Amygdala (tissue), 56 donors: ENCODE measurements at places on chromosomes 16 and 17.
A peak's percentile ranks its signal among the peaks of the same experiment; 100 is the strongest.

DNA sequence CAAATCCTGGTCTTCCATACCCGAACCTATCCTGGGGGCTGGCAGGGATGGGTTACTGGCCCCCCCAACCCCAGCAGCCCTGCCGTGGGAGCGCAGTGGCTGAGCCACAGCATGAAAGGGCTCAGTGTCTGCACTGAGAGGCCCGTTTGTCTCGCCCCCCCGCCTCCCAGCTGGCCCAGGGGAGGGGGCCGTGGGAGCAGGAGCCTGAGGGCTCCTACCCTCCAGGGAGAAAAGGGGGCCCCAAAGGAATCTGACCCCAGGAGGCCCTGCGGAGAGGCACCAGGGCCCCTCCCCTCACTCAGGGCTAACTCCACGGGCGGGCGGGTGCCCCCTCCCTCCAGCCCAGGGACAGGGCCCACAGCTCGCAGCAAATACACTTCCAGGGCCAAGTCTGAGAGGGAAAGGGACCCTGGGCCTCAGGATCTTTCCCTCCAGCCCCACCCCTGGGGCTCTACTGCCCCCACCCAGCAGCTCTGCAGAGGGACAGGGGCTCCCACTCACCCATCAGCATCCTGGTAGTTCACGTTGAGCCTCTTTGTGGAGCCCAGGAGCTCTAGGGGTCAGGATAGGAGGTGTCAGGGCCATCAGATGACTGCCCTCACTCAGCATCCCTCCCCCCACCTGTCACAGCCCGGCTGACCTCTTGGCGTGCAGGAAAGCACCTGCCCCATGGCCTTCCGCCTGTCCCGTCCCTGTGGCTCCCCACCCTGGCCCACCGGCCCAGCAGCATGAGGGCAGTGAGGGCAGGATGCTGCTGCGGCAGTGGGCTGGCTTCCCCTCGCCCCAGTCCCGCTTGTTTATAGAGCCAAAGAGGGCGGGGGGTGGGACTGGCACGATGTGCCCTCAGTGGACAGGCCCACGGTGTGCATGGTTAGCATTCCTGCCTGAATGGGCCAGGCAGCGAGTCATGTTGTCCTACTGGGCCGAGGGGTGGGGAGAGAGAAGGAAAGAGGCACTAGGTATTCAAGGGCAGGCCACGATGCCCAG lies 7.3 kb downstream of the CASKIN2 start:
- peak; percentile 88 for DNase-seq

GRCh38 chr17:62746941-62747340 lies 61.2 kb downstream of the MARCHF10 start:
- no peak for DNase-seq

GRCh38 chr16:29310852-29311314 lies 95.6 kb downstream of the NPIPB11 start:
- DNase-seq, result no peak

- no peak for DNase-seq
These were observed 7.9 kb downstream of the SEPTIN12 start for GRCh38 chr16:4780235-4780634.

DNA sequence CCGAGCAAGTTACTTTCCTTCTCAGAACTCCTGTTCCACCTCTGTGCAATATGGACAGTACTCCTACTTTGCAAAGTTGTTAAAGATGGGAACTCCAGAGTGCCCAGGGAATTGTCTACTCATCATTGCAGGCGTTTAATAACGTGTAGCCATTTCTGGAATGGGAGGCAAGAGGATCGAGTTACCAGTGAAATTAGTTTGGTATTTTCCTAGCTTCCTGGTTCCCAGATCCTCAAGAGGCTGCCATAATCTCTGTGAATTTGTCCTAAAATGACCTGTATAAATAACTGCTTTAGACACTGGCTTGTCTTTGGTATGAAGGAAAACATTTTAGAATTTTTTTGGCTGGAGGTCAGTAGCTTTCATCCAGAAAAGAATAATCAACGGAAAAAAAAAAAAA lies 27.7 kb downstream of the WWOX start:
- no peak for DNase-seq

- DNase-seq, result no peak
These were observed 55.5 kb downstream of the HS3ST4 start for GRCh38 chr16:25747160-25747758.

- no peak for DNase-seq
These were observed 30.4 kb upstream of the SBK1 start for GRCh38 chr16:28261942-28262341.

DNA sequence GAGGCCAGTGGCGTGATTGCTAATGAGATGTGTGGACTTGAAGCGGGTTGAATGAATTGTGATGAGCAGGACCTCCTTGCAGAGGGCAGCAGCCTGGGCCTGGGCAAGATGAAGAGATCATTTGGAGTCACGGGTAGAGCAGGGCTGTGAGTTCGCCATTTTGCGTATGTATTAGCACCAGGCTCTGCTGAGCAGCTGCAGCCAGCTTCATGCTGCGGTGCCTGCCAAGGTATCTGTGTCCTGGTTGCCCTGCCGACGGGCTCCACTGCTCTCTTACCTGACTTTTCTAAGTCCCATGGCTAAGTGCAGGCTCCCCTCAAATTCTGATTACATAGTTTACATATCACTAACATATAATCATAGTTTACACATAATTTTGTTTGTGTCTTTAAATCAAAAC lies 295.7 kb downstream of the SNX29 start:
- DNase-seq, result no peak

- no peak for DNase-seq
These were observed 455.2 kb upstream of the DYNLRB2 start for GRCh38 chr16:80085606-80086005.

- DNase-seq, result no peak
These were observed 2.6 kb downstream of the SNX20 start for GRCh38 chr16:50678531-50678930.

DNA sequence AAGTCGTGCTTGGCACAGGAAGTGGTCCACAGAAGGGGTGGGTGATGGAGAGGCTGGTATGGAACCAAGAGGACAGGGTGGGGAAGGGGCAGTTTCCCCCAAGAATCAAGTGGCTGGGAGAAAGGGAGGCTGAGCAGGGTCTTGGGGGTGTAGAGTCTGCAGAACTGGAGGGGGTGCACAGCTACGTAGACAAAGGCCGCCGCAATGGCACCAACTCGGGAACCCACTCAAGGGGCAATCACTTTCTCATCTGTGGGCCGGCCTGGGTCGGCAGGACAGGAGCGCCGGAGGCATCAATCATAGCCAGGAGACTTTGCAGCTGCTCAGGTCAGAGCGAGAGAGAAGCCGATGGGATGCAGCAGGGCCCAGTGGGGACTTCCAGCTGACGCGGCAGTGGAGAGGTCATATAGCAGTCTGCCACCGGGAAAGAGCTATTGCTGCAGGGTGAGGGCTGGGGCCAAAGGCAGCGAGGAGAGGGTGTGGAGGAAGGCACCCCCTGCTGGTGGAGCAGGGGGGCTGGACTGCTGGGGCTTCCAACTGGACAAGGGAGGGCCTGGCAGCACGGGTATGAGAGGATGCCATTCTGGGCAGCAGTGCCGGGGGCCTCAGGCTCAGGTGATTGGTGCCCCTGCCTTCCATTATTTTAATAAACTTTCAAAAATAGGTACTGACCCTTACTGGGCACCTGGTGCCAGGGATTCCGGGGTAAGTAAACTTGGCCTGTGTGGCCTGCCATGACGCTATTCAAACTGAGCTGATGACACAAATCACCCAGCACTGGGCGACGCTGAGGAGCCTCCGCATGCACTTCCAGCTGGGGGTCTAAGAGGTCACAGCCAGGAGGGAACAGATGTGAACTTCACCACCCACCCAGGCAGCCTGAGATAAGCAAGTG lies 52.5 kb upstream of the MTSS2 start:
- no peak for DNase-seq

- no peak for DNase-seq
These were observed 7.4 kb downstream of the FAM171A2 start for GRCh38 chr17:44356241-44356640.

GRCh38 chr17:53141280-53141679 lies 681.4 kb upstream of the KIF2B start:
- no peak for DNase-seq

GRCh38 chr16:85123891-85124635 lies 11.8 kb upstream of the CIBAR2 start:
- DNase-seq, result peak; percentile 75

GRCh38 chr17:2081564-2081963 lies 26.7 kb downstream of the HIC1 start:
- no peak for DNase-seq

DNA sequence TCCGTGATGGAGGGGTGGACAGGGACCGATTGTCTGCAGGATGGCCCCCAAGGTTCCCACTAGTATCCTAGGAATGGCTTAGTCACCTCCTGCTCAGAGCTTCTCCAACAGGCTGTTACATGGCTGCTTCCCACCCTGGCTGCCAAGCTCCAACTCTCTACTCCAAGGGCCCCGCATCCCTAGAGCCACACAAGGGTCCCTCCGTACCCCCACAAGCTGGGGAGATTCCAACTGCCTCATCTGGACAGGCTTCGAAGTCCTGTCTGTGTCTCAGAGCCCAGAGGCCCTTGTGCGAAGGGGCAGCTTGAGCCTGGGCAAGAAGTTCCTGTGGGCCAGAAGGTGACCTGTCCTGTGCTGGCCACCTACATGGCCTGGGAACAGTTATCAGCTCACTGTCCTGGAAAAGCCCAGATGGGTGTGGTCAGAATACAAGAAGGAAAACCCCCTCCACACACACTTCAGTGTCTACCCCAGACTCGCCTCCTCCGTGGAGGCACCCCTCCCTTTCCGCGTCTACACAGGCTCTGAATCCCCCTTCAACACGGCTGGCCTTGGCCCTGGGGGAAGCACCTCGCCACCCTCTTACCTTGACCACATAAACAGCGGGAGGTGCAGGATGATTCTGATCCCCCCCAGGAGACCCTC lies 586 bp downstream of the MEAK7 start:
- no peak for DNase-seq

DNA sequence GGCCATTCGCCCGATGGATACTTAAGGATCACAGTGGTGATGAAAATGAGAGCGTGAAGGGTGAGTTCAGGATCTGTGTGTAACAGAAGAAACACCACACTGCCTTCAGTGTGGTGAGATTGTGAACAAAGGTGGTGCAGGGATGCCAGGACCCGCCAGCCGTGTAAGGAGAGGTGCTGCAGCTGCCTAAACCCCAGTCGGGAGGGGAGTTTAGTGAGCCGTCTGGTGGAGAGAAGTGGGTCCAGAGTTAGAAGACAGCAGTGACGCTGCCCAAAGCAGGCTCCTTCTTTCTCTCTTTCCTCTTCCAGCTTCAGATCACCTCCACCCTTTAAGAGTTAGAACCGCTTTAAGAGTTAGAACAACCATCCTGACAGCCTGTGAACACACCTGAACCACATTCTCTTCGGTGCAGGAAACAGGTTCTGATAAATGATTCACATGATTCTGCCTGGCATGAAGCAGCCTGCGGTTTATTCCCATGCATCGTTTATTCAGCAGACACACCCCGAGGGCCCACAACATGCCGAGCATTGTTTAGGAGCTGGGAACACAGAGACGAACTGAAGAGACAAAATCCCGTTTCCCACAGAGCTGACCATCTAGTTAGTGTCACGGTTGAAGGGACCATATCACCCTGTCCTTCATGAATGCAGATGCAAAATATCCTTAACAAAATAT lies 84.0 kb upstream of the DNAH17 start:
- DNase-seq, result no peak

GRCh38 chr17:57507828-57508227 lies 237.3 kb downstream of the CCDC182 start:
- no peak for DNase-seq

DNA sequence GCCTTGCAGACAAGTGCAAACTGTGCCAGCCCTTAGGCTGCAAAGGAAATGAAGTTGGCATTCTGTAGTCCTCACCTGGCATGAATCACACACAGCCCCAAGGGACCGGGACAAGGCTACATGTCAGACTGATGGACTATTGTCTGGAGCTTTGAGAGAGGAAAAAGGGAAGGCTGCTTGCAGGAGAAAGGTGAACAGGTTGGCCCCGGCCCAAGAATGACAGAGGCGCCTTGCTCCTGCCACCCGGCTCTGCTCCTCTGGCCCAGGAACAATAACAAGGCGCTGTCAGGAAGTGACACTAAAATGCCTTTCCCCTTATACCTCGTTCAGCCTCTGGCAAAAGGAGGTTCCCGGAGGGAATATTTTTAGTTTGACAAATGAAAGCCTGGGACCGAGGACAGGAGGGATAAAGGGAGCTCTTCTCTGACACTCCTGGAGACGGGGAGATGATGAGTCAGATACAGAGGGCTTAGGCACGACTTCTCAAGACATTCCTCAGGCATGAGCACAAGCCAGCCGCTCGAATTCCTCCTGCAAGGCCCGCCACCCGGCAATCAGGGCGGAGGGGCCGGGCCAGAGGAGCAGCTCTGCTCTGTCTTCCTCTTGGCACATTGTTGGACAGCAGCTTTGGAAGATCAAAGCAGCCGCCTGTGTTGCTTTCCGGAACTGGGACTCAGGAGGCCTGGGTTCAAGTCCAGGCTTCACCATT lies 105.8 kb downstream of the NOG start:
- DNase-seq, result no peak

DNA sequence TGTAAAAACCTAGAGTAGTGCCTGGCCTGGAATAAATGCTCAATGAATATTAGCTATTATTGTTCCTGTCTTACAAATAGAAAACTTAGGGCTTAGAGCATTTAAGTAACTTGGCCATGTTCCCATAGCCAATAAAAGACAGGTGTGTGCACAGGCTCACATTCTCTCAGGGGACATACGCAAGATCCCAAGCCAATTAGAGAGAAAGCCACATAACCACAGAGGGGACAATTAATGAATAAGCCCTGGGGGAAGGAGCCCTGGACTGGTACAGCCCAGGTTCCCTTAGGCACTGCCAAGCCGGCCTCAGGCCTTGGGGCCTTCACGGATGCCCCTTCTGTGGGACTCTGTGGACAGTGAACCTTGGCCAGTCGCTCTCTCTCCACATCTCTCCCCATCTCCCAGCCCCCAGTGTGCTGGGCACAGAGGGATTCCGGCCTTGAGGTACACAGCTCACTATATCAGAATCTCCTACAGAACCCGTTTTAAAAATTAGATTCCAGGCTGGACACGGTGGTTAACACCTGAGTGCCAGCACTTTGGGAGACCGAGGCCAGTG lies 27.3 kb upstream of the ABCC12 start:
- no peak for DNase-seq

- DNase-seq, result peak; percentile 93
These were observed at the start of the genes ATP5PD and KCTD2 for GRCh38 chr17:75046407-75047289. Gene ATP5PD (minus strand): TSS chr17:75046969. CDS start chr17:75042650, 4,319 bp downstream. Gene KCTD2 (plus strand): TSS chr17:75047225. CDS start chr17:75047251, 26 bp downstream.

- DNase-seq, result no peak
These were observed 22.8 kb downstream of the ENGASE start for GRCh38 chr17:79097226-79098055.

DNA sequence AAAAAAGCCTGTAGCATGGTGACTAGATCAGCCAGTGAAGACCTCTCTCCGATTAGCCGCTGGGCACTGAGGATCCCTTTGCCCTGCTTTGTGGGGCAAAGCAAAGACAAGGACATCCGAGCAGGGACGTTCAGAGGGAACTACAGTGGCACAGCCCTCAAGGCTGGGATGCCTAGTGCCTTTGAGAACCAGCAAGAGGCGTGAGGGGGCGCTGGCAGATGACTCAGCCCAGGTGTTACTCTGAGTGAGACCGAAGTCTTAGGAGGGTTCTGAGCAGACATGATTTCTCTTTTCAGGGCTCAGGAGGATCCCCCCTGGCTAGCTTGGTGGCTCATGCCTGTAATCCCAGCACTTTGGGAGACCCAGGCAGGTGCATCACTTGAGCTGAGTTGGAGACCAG lies 178.6 kb downstream of the CPPED1 start:
- no peak for DNase-seq

- no peak for DNase-seq
These were observed 14.4 kb downstream of the GUCY2D start for GRCh38 chr17:8016632-8017424.
